ENCODE measurements at places on chromosomes 7 and 10. TPM values are rescaled to one million over a fixed set of nuclear protein-coding genes. Genes with fewer than 3 reads are reported as not detected.

- no peak overlapping the region for H3K4me3 ChIP-seq
- no peak for DNase-seq
- no peaks in the 10 kb centered on the region for H3K4me1 ChIP-seq
- H3K36me3 ChIP-seq = no peaks in the 10 kb centered on the region
- no peak overlapping the region for H3K27ac ChIP-seq
Measured at GRCh38 chr7:135270577-135271254, 37.1 kb downstream of the STRA8 start.

Gene FAM13C
- 0.23 TPM for total RNA-seq

Gene PNLIPRP3
- not detected for total RNA-seq

Gene OPALIN
- total RNA-seq = not detected

Gene HOXA4
- total RNA-seq = not detected

GRCh38 chr7:51055039-51055840 is 261.4 kb downstream of the COBL start:
- no peaks in the 10 kb centered on the region for H3K27me3 ChIP-seq
- no peak overlapping the region for H3K27ac ChIP-seq
- no peaks in the 10 kb centered on the region for H3K4me1 ChIP-seq
- no peak overlapping the region for H3K4me3 ChIP-seq
